Activated B cell treated with CpG ODN at 0.5 μM for 24 hours (primary cell): ENCODE measurements at places on chromosomes 1 and 21. TPM values are rescaled to one million over a fixed set of nuclear protein-coding genes. Genes with fewer than 3 reads are reported as not detected.

Gene SMIM11
- total RNA-seq = 3.8 and 4.3 TPM in 2 replicates

DNA sequence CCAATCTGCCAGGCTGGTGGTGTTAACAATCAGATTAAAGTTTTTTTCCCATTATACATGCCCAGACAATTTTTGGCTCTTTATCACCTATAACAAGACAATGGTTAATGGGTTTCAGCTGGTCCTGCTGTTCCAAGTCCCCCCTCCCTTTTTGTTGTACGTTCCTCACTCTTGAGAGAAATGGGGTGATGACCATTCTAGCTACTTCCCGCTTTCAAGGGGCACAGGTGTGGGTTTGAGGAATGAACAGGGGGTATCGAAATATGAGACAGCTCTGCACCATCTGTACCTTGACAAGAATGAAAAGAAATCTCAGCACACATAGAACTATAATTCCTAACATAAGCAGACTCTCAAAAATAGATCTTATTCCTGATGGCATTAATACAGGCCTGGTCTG lies 326.8 kb downstream of the PTPRU start:
- no peak for DNase-seq
- no peaks in the 10 kb centered on the region for H3K36me3 ChIP-seq
- H3K4me1 ChIP-seq = no peaks in the 10 kb centered on the region
- peaks cover 1% of the 10 kb centered on the region for H3K27me3 ChIP-seq

- H3K4me3 ChIP-seq = no peak overlapping the region
- peaks cover 4% of the 10 kb centered on the region for H3K4me1 ChIP-seq
- peaks cover 21% of the 10 kb centered on the region for H3K36me3 ChIP-seq
- DNase-seq = no peak
- H3K27me3 ChIP-seq = no peaks in the 10 kb centered on the region
Measured at GRCh38 chr1:200640963-200641401, 20.4 kb upstream of the KIF14 start.

- H3K4me1 ChIP-seq = peaks cover 10% of the 10 kb centered on the region
- no peak overlapping the region for H3K27ac ChIP-seq
- peaks cover 13% of the 10 kb centered on the region for H3K27me3 ChIP-seq
- no peak for DNase-seq
- H3K36me3 ChIP-seq = no peaks in the 10 kb centered on the region
- no peak overlapping the region for H3K4me3 ChIP-seq
Measured at GRCh38 chr21:45598109-45598508, 45.4 kb upstream of the PCBP3 start.

GRCh38 chr1:7389906-7390603 lies 381.0 kb upstream of the VAMP3 start:
- no peaks in the 10 kb centered on the region for H3K4me1 ChIP-seq
- no peak for DNase-seq
- no peak overlapping the region for H3K4me3 ChIP-seq
- H3K27ac ChIP-seq = no peak overlapping the region
- H3K36me3 ChIP-seq = no peaks in the 10 kb centered on the region
- H3K27me3 ChIP-seq = no peaks in the 10 kb centered on the region
